ENCODE measurements at places on chromosomes 11 and 22.

DNA sequence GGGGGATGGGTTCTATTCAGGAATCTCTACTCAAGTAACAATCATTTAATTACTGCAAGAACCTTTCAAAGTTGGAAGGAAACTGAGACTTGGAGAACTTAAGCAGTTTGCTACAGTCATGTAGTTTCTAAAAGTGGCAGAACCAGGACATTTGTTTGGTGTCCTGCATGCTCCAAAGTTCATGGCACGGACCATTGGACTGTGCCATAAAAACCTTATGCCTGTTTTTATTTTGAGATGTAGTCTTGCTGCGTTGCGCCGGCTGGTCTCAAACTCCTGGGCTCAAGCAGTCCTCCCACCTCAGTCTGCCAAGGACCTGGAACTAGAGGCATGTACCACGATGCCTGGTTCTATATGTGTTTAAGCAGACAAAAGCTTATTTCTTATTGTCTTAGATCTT, 18.6 kb upstream of the AIFM3 start:
- DNase-seq, result no peak

DNA sequence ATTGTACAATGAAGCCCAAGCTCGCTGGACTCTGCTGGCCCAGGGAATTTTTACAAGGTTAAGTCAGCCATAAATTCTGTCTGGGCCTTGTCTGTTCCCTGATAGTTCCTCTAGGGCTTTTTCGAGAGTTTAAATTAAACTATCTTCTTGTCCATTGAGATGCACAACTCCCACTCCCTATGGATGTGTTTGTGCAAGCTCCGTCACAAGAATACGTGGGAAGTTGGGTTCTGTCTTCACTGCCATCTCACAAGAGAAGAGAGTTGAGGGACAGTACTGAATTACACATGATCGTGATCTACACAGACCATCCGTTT, 153.6 kb upstream of the TTC12 start:
- DNase-seq, result no peak

GRCh38 chr22:50303848-50304527, 3.5 kb downstream of the PLXNB2 start:
- DNase-seq, result no peak

DNA sequence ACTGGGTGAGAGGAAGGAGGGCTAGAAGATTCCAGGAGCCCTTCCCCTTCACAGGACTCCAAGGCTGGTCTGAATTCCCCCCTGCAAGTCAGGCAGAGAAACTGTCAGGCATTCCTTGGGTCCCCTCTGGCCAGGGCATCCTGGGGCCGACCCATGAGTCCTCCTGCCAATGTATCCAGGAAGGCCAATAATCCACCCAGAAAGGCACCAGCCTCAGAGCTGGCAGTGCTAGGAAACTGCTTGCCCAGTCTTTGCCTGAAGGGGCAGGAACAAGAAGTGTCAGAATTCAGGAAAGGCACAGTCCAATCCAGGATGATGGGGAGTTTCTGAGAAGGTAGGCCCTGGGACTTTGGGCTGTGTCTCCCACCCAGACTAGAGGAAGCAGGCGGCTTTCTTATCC, 41.0 kb downstream of the BUD13 start:
- DNase-seq, result no peak

DNA sequence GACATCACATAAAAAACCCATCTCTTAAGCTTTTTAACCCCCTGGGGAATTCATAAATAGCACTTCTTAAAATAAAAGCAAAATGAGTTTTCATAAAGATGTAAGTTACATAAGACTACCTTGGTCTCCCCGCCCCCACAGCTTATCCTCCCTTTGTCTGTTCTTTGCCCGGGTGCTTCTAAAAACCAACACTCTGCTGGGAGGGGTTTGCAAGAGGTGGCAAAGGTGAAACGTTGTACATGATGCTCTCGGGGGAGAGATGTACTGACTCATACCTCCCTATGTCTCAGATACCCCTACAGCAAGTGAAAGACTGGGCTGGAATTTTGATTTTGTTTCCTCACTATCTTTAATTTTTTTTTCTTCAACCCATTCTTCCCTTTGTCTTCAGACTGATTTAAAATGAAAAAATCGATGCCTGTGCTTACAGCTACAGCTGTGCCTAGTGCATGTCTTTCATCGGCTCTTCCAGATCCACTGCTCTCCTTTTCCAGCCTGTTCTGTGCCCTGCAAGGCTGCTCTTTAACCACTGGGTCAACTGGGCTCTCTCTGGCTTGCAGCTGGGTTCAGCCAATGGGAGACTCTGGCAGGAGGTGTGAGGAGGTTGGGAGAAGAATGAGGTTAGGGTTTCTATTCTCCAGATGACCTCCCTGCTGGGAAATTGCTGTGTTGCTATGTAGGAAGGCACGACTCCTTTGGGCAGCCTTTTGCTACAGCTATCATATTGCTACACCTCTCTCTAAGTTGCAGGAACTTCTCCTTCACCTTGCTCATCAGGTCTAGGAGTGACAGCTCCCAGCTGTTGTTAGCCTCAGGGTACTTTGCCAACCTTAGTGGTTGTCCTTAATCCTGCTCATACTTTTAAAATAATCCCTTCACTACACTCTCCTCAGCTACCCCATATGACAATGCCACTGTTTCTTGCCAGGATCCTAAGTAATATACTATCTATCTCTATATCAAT, 266.5 kb downstream of the TENM4 start:
- DNase-seq, result no peak

GRCh38 chr11:70383664-70384565, 14.4 kb upstream of the CTTN start:
- DNase-seq, result no peak

DNA sequence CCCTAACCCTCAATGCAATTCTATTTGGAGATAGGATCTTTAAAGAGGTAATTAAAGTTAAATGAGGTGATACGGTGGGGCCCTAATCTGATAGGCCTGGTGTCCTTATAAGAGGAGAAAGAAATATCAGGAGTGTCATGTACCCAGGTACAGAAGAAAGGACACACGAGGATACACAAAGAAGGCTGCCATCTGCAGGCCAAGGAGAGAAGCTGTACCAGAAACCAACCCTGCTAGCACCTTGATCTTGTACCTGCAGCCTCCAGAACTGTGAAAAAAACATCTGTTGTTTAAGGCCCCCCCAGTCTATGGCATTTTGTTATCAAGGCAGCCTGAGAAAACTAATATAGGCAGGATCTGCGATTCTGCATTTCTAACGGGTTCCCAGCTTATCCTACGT, 44.2 kb downstream of the FBXO7 start:
- DNase-seq, result no peak

GRCh38 chr11:110038201-110038600, 55.0 kb upstream of the ZC3H12C start:
- DNase-seq, result no peak

DNA sequence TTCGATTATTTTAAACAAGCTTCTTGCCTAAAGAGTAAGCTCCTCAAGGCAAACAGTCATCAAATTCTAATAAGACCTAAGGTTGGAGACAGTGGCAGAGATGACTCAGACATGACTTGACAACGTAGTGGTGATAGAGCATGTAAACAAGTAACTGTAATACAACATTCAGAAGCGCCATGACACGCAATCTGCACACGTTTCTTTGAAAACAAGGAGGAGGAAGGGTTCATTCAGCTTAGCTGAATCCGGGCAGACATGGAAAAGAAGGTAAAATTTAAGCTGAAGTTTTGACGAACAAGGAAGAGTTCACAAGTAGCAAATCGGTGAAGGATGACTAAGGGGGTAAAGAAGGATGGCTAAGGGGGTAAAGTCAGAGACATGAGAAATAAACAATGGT, 152.4 kb upstream of the ZC3H12C start:
- DNase-seq, result no peak

DNA sequence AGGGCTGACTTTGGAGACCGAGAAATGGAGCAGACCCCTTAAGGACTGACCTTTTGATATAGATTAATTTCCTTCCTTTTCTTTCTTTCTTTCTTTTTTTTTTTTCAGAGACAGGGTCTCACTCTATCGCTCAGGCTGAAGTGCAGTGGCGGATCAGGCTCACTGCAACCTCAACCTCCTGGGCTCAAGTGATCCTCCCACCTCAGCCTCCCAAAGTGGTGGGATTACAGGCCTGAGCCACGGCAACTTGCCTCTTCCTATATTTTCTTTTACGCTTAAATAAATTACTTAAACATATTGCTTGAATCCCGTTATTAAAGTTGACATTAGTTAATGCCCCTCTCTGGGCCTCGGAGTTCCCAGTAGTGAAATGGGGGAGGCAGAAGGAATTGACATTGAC, 350 bp upstream of the KCTD14 start:
- DNase-seq, result no peak

DNA sequence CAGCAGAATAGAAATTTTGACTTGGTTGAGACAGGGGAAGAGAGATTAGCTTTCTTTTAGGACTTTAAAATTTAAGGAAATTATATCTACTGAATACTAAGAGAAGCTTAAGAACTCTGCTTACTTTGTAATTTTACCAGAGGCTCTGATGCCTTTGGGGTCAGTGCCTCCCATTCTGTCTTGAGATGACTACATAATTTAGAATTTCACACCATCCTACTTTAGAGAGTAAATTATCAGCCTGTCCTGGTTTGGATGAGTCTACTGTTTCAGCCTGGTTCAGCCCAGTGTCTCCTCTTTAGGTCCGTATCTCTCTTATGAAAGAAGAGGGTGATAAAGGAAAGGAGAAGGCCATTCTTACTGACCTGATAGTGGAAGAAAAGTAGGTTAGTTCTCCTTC, 9.8 kb downstream of the NUCB2 start:
- no peak for DNase-seq

DNA sequence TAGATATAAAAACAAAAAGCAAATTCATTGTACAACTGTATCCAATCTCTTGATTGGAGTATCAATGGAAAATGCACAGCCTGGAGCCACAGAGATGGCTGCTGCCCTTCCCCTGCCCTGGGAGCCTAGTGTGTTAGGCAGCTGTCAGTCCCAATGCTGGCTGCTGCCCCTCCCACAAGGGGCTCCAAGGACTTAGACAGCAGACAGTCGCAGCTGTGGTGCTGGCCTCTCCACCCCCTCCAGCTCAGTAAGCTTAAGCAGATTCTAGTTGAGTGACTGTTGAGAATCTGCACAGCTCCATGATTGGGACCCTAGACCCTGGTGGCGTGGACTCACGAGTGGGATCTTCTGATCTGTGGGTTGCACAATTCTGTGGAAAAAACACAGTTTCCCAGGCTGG, 1511.2 kb downstream of the FAM181B start:
- no peak for DNase-seq

DNA sequence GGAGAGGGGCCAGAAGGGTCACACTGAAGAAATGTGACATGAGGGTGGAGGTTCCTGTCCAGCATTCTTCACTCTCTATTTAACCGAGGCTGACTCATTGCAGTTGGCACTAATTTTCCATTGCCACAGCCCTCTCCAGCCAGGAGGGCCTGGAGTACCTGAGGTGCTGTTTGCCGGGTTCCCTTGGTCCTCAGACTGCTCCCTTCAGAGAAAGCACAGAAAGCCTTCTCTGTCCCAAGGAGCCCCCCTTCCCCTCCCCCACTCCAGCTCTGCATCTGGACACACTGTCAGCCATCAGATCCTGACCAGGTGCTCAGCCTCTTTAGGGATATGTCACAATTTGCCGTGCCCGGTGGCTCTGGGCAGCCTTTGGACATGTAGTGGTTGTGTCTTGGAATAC, 3.2 kb upstream of the C11orf91 start:
- DNase-seq, result no peak

GRCh38 chr11:57709802-57710367, 2.1 kb downstream of the MED19 start:
- no peak for DNase-seq

GRCh38 chr11:116177521-116178210, 595.1 kb downstream of the BUD13 start:
- DNase-seq, result no peak

- DNase-seq, result peak; percentile 61
These were observed 1.8 kb upstream of the MARK2 start for GRCh38 chr11:63837027-63837688.

- DNase-seq, result no peak
These were observed 21.2 kb upstream of the MGAT3 start for GRCh38 chr22:39435616-39436015.

DNA sequence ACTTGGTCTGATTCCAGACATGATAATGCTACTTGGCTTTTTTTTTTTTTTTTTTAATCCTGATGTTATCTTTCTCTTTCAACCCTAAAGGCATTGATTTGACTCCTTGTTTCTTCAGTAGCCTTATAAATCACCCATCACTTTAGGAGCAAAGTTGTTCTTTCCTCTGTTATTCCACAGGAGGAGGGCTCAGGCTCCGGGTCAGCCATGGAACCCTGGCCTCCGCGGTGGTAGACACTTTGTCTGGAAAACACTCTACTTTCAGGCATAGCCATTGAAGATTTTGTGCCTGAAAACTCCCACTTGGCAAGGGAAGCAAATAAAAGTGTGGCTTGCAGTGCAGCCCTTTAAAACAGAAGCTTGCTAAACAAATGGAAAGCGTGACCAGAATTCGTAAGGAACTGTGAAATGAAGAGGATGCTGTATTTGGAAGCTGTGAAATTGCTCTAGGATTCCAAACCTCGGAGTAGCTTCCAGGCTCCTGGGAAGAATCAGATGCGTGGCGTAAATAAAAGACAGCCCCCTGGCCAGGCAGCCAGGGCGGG, 44.9 kb downstream of the ARHGAP8 start:
- no peak for DNase-seq

DNA sequence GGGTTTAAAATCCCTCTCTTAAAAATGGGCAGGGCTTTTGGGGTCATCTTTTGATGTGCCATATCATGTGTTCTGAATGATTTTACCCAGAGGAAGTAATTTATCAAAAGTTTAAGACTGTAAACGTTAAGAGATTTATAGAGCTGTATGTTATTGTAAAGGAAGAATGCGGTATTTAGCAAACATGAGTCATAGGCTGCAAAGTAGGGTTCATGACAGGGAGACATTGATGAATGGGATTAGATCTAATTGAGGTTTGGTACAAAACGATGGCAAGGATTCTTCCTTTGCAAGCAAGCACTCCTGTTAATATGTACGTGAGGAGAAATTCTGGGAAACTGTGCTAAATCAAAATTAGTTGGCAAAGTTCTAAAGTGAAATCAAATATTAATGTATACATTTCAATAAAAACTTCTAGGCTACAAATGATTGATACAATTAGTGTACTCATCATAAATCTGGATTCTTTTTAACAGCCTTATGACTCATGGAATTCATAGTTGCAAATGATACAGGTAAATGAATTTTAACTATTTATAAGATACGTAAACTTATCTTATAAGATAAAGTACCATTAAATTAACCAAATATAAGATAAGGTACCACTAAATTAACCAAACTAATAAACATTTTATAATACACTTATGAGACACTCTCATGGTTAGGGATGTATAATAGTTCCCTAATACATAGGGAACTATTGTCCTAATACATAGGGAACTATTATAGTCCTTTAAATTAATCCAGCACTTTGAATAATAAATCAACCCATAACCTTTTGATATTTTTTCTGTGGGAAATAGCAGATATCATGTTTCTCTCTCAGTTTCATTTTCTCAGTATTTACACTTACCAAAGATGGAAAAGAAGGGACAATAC, 58.4 kb downstream of the KIF18A start:
- DNase-seq, result no peak

DNA sequence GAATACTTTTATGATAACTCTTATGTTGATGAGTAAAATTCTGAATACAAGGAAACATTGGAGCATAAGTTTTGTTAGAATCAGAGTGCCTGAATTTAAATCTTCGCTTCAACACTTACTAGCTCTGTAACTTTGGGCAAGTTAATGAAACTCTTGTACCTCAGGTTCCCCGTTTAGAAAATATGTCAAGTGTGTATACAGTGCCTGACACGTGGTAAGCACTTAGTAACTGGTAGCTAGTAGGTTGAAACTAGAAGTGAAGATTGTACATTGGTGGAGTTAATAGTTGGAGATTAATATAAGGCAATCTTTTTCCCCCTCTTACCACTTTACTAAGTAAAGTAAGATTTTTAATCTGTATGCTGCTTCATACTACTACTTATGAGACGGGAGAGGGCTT, 24.8 kb upstream of the NAT10 start:
- DNase-seq, result no peak

- DNase-seq, result no peak
These were observed 6.1 kb downstream of the CXCR5 start for GRCh38 chr11:118889797-118890196.
